Activated naive CD4-positive, alpha-beta T cell treated with Interleukin-2 at 50 U/mL for 16 hours (primary cell): ENCODE measurements at places on chromosomes 7 and 10.

- no peak for DNase-seq
Measured at GRCh38 chr10:100534726-100535125, 1.0 kb upstream of the HIF1AN start.

DNA sequence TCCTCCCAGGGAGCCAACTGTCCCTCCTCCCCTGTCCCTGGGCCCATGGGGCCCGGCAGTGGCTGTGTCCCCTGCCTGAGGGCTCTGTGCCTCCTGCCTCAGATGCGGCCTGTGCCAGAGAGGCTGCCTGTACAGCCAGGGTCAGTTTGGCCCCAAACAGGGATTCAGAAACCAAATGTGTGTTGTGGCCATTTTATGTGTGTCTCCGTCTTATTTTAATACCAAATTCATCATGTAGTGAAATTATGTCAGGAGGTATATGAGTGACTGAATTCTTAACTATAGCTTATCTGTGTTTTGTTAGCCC lies 114.8 kb downstream of the NT5C2 start:
- no peak for DNase-seq

DNA sequence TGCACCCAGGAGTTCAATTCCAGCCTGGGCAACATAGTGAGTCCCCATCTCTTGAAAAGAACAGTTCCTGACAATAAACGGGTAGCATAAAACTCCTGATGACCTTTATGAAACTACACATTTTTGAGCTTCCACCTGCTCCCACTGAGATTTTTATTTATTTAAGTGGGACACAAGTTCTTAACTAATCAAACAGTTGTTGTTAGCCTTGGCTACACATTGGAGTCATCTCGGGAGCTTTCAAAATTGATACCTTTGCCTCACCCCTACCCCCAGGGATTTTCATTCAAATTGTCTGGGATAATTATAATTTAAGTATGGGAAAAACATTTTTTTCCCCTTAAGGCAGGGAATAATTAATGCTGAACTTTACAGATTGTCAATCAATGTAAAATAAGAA lies 39.3 kb downstream of the MALSU1 start:
- DNase-seq: no peak

- no peak for DNase-seq
Measured at GRCh38 chr7:70602117-70602516, 529.8 kb upstream of the GALNT17 start.

DNA sequence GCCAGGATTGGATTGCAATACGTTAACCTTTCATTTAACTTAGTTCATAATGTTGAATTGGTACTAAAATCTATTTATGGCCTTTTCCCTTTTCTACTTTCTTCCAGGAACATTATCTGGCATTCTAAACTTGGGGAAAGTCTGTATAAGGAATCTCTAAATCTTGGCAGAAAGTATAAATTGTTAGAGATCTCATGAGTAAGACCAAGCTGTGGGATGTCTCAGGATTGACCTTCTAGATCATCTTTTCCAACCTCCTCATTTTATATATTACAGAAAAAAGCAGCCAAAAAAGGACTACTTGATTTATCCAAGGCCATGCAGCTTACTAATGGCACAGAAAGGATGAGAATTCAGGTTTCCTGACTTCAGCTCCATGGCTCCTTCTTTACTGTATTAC lies 598.3 kb downstream of the INHBA start:
- DNase-seq: no peak

DNA sequence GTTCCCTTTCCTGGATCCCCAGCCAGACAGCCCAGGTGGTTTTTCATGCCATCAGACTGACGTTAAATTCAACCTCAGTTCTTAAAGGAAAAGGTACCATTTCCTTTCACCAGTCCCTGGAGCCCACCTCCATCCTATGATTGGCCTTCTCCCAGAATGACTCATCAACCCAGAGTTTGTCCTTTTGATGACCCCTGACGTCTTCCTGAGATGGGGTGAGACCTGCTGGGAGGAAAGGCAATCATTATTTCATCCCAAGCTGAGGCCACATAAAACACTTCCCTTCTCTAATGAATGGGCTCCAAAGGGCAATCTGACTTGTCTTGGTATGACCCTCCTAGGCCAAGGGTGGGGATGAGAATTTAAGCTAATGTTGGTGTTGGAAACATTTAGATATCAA lies 750.7 kb downstream of the SUGCT start:
- DNase-seq: no peak

GRCh38 chr10:93703066-93703465 lies 674 bp upstream of the FRA10AC1 start:
- DNase-seq: no peak

DNA sequence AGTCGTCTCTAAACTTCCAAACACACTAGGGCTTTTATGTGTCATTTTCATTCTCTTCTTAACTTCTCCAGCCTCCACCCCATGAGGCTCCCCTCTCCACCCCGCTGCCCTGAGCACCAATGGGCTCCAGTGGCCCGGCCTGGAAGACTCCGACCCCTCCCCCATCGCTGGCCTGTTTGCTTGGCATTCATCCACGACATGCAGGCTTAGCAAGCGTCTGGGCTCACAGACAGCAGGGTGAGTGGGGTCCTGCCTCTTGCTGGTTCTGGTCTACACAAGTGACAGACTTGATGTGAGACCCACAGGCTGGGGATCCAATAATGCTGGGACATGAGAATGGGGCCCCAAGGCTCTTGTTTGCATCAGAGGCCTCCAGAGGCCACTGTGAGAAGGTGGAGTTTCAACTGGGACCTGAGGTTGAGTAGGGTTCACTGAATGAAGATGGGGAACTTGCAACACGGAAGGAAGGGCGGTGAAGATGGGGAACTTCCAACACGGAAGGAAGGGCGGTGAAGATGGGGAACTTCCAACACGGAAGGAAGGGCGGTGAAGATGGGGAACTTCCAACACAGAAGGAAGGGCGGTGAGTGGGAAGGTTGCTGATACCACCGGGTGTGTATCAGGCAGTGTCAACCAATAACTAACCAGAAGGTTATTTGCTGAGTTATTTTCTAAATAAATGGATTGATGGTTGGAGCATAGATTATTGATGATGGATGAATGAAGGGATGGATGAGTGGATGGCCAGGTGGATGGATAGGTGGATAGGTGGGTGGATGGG lies 14.0 kb downstream of the KNDC1 start:
- DNase-seq: no peak

DNA sequence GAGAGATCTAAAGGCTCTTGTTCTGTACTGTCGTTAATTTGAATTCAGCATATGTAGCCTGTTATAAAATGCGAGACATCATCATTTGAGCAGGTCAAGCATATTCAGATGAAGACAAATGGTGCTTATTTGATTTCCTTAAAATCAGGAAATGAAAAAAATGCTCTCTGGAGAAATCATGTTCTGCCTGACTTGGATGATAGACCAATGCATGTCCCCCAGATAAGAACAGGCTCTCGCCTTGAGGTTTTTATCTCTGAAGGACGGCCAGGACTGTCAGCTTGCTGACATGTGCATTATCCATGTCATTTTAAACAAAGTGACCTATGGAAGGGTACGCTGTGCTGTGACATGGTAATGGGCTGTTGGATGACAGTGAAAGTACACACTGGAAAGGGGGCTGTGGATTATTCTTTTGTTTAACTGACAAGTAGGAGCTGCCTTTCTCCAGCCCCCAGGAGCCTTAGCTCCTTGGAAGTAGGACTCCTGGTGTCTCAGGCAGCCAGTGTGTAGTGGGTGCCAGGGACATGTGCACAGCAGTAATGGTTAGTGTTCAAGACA lies 695.1 kb upstream of the GALNT17 start:
- no peak for DNase-seq
